ENCODE measurements at places on chromosomes 6 and 20.
A peak's percentile ranks its signal among the peaks of the same experiment; 100 is the strongest.

GRCh38 chr6:110875548-110876169 lies 1.1 kb downstream of the AMD1 start:
- peak; percentile 48 for DNase-seq

DNA sequence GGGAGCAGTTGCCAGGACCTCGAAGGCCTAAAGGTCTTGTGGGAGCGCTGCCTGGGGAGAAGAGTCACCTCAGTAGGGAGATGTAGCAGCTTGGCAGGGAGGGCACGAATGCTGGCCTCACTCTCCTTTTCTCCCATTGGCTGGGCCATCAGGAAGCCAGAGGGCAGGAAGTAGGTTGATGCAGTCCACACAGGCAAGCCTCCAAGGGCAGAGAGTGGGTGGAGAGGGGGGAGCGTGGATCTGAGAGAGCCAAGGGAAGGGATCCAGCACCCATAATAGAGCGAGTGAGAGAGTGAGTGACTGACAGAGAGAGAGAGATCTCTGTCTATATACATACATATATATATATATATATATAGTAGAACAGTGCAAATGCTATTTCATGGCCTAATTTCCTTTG lies 215.3 kb upstream of the LRFN2 start:
- no peak for DNase-seq

- DNase-seq, result no peak
Observed at GRCh38 chr6:114989279-114989964, 646.6 kb upstream of the HS3ST5 start.

- DNase-seq, result no peak
Observed at GRCh38 chr6:38159596-38159995, 340.1 kb downstream of the ZFAND3 start.

DNA sequence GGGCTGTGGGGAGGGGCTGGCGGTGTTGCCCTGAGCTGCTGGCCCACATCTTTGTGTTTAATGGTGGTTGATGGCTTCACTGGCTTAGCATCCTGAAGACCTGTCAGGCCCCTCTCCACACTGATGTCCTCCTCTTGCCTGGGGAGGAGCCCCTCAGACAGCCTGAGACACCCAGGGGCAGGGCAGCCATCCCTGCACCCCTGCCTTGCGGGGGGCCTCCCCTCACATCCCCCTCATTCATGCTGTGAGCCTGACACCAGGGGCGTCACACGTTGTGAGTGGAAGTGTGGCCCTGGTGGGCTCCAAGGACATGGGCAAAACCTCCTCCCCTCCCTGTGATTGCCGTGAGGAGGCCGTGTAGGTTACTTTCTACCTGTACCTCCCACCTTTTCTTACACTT lies 152.7 kb downstream of the DTNBP1 start:
- no peak for DNase-seq

All from renal pelvis (tissue), 12 donors.